Stimulated activated CD4-positive, alpha-beta T cell treated with anti-CD3 and anti-CD28 coated beads, TNF-alpha, amount 100 ng/mL, for 48 hours (primary cell): ENCODE measurements at places on chromosomes 12 and 14.

- no peak for DNase-seq
Measured at GRCh38 chr14:74638066-74638465, 26.0 kb upstream of the LTBP2 start.

DNA sequence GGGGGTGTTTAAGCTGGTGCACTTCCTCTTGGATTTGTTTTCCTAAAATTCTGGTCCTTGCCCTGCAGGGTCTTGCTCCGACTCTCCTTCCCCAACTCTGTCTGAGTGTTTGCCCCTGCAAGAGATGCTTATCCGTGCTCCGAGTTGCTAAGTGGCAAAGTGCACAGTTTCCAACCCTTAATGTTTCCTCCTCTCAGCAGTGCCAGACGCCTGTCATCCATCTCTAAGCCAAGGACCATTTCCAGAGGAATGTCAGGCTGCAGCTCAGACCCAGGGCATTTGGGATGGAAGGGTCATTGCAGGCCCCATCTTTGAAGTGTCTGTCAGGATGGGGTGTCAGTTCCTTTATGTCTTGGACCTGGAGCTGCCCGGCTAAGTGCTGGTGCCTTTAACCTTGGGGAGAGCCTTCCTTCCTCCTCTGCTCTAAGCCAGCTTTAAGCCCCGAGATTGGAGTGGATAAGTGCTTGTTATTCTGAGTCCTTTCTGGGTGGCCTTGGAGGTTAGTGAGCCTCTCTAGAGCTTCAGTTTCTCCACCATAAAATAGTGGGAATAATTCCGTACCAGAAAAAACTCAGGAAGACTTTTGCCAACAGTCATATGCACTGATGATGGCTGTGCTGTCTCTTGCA is 15.0 kb downstream of the WNT5B start:
- DNase-seq = no peak

- no peak for DNase-seq
Measured at GRCh38 chr14:36394593-36394992, 74.2 kb upstream of the MBIP start.

DNA sequence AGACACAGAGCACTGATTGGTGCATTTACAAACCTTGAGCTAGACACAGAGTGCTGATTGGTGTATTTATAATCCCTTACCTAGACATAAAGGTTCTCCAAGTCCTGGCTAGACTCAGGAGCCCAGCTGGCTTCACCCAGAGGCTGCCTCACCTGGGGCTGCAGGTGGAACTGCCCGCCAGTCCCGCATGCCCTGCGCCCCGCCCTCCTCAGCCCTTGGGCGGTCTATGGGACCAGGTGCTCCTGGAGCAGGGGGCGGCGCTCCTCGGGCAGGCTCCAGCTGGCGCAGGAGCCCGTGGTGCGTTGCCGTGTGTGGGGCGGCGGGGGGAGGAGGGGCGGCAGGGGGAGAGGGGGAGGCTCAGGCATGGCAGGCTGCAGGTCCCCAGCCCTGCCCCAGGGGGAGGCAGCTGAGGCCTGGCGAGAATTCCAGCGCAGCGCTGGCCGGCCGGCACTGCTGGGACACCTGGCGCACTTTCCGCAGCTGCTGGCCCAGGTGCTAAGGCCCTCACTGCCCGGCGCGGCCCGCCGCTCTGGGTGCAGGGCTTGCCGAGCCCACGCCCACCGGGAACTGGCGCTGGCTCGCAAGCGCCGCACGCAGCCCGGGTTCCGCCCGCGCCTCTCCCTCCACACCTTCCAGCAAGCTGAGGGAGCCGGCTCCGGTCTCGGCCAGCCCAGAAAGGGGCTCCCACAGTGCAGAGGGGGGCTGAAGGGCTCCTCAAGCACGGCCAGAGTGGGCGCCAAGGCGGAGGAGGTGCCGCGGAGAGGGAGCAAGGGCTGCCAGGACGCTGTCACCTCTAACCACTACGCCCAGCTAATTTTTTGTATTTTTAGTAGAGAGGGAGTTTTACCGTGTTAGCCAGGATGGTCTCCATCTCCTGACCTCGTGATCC is 3.1 kb upstream of the SLCO1B3 start:
- no peak for DNase-seq

GRCh38 chr12:56661560-56661959 is 15.8 kb upstream of the ATP5F1B start:
- DNase-seq = no peak

DNA sequence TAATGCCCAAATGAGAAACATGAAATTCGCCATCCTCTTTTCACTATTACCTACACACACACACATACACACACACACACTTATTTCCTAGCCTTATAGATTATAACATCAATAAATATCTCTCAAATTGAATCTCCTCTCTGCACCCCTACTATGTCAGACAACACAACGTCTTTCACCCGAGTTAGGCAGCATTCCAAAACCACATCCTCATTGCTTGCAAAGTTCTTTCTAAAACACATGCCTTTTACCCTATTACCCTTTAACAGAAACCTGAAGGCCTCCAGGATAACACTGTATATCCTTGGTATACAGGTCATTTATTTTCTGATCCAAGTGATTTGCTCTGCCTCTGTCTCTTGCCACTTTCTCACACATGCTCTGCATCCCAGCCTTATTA is 56.3 kb downstream of the KCNH5 start:
- DNase-seq = no peak

- no peak for DNase-seq
Measured at GRCh38 chr14:96216627-96217026, 12.0 kb downstream of the BDKRB2 start.

DNA sequence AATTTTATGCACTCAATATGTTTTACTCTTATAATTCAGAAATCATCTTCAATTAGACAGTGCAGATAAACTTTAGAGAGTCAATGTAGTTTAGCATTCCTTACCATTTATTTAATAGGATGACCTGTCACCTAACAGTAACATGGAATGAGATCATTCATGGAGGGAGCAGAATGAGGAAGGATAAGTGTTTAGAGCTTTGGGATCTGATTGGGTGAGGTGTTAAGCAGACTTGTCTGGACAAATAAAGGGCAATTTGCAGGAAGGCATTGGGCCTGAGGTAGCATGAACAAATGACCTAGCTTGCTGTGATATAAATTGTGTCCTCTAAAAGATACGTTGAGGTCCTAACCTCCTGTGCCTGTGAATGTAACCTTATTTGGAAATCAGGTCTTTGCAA is 187.4 kb downstream of the C12orf42 start:
- DNase-seq = no peak

- DNase-seq = no peak
Measured at GRCh38 chr14:61335671-61336275, 14.4 kb downstream of the PRKCH start.

DNA sequence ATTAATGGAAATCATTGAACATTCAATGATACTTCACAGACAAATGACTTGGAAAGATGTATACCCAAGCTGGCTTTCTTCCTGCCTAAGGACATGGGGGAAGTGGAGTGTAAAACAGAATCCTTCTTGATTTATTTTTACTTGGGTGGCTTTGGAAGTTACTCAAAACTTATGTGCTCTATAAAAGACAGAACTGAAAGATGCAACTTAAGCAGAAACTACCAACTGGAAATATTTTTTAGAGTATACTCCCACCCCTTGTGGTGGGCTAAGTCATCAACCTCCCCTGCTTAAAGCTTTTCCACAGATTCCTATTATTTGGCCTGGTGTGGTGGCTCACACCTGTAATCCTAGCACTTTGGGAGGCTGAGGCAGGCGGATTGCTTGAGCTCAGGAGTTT is 126.0 kb upstream of the ATP2B1 start:
- DNase-seq = no peak

- DNase-seq = peak; percentile 60
Measured at GRCh38 chr12:6684609-6685008, 4.6 kb downstream of the ZNF384 start.

DNA sequence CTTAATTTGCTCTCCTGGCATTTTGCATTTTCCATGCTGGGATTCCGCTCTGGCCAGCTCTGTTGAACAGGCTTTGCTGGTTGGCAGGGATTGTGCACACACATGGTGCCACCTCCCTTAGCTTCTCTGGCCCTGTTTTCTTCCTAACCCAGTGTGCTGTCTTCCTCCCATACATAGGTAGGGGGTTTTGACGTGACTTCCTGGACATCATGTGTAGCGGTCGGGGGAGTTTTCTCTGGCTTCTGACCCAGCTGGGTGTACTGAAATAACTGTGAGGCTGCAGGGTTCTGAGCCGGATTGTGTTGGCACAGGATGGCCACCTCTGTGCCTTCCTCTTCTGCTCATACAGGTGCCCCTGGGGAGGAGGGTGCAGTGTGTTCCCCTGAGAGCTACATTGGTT is 25.7 kb downstream of the C14orf132 start:
- no peak for DNase-seq

DNA sequence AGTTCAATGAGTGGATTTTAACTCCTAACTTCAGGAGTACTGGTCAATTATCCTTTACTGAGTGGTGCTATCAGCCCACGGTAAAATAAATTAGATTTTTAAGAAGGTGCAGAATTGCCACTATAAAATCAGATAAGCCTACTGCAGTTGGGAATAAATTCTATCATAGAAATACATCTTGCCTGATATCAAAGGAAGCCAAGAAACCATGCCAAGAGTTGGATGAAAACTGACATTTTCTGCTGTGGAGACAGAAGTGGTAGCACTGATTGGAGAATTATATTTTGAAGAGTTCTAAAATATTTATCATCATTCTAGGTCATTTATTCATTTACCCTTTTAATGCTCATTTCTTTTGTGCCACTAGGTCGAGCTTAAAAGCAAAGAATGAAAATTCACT is 465.1 kb downstream of the APAF1 start:
- DNase-seq = no peak

DNA sequence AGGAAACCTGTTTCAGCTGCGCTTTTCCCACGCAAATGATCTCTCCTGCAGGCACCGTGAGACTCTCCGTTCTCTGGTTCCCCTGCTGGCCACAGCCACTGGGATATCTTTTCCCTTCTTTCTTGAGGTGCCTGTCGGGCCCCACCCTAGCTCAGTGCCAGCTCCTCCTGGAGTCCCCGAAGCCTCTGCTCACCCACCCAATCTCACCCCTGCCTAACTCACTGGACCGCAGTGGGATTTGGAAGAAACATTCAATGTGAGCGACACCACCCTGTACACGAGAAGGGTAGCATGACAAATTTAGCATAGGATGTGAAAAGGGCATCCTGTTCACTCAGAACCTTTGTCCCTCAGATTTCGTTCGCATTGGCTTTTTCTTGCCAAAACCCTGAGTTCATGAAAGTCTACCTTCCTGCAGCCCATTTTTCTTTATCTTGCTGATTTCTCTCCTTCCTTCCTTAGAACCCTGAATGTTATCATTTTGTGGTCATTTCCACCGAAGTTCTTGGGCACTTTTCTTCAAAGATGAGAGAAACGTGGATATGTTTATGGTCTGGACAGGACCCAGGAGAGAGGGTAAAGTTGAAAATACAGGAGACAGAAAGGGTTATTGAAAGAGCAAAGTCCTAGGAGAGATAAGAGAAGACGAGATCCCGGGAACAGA is 63.6 kb upstream of the ELK3 start:
- no peak for DNase-seq

- no peak for DNase-seq
Measured at GRCh38 chr14:61116369-61116768, 135.3 kb downstream of the SLC38A6 start.

DNA sequence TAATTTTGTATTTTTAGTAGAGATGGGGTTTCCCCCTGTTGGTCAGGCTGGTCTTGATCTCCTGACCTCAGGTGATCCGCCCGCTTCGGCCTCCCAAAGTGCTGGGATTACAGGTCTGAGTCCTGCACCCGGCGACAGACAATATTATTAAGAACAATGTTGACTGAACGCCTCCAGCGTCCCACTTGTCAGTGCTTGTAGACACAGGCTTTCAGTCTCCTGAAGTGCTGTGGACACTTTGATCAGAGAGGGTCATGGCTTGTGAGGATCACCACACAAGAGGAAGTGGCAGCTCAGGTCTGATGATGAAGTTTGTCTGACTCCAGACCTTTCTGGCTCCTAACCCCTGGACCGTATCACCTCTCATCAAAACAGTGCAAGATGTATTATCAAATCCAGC is 114.6 kb downstream of the CHST11 start:
- no peak for DNase-seq

GRCh38 chr12:105980085-105980484 is 158.7 kb downstream of the NUAK1 start:
- DNase-seq = no peak

DNA sequence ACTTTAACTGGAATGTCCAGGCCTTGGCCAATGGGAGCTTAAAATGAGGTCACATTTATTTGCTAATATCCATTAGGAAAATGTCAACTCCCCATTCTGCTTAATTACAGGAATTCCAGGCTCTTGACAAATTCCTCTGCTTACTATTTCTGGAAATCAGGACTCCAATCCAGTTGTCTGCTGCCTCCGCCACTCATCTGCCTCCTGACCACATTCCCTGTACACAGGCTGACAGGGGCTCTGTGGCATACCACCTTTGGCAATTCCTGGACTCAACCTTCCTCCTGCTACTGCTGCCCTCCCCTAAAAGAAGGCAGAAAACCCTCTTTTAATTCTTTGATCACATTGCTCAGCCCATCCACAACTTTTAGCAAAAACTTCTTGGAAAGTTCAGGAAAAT is 37.9 kb downstream of the KICS2 start:
- no peak for DNase-seq

DNA sequence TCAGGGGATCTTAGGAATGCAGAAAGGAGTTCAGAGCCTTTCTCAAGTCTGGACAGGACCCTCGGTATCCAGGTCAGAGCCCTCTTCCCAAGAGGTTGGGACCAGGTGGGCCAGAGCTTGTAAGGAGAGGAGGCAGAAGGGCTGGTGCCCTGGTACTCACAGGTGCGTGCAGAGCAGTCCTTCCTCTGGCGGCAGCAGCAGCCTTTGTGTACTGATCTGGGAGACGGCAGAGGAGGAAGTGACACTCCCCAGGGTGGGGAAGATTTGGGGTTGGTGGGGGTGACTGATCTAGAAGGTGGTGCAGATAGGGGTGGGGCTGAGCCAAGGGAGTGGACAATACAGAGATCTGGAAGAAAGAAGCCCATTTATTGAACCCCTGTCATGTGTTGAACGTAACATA is at the start of gene ITGB7:
Gene ITGB7, minus strand, starts transcription at position 210 of the 400 bp plus-strand sequence. CDS start 6,808 bp downstream, outside the sequence.
- DNase-seq = no peak

- DNase-seq = peak; percentile 41
Measured at GRCh38 chr14:102593061-102593824, 794 bp downstream of the RCOR1 start.

DNA sequence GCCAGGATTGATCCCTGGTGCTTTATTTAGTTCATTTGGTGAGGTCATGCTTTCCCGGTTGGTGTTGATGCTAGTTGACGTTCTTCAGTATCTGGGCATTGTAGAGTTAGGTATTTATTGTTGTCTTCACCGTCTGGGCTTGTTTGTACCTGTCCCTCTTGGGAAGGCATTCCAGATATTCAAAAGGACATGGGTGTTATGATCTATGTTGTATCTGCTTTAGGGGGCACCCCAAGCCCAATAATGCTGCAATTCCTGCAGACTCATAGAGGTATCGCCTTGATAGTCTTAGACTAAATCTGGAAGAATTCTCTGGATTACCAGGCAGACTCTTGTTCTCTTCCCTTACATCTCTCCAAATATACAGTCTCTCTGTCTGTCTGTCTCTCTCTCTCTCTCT is 42.1 kb downstream of the AK7 start:
- DNase-seq = no peak

GRCh38 chr14:28754209-28754985 is 12.2 kb upstream of the FOXG1 start:
- no peak for DNase-seq
